ENCODE measurements at places on chromosomes 12 and 14.

DNA sequence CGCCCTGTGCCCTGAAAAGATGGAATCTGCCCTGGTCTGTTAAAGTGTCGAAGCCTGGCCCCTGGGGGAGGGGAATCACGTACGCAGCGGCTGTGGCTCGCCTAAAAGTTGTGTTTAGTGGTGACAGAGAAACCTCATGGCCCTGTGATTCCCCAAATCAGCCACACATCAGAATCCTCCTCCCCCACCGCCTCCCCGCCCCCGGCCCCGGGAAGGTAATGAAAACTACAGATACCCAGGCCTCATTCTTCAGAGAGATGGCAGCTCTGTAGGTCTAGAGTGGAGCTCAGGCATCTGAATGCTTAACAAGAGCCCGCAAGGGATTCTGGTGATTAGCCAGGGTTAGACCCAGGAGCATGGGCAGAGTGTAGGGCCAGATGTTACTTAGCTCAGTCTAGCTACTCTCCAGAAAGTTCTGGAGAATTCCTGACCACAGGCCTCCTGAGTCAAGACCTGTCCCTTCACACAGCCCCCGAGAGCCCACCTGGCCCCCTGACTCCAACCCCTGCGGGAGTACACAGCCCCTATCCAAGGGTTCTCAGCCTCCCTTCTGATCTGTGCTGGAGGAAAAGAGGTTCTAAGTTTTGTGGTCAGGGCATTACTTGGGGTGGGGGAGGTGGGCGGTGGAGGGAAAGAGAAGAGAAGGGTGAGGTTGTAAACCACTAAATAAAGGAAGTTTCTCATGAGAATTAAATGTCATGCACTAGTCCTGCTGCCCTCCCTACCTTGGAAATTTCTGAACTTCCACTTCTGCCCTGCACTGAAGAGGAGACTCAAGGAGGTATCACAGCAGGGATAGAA is 114.8 kb downstream of the PLXNC1 start:
- DNase-seq = no peak

- no peak for DNase-seq
Measured at GRCh38 chr14:106044949-106045596, 518.7 kb downstream of the TMEM121 start.

GRCh38 chr12:130849561-130850417 is 10.7 kb upstream of the STX2 start:
- DNase-seq = no peak

DNA sequence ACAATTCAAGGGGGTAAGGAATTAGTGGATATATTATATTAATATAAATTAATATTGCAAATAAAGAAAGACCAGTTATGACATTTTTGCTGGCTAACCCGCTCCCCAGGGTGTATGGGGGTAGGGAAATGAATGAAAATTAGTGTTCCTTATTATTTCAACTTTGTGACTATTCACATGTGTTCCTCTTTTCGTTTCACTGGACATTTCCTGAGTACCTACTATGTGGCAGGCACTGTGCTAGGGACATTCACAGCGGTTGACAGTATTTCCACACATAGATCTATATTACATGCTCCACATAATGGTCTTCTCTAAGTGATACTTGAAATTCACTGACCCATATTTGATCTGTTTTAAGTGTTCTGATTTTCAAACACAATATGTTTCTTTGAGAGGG is 129.8 kb upstream of the USP15 start:
- DNase-seq = no peak

- no peak for DNase-seq
Measured at GRCh38 chr12:33480366-33480765, 40.7 kb upstream of the SYT10 start.

- DNase-seq = no peak
Measured at GRCh38 chr12:109458086-109458485, 19.0 kb downstream of the KCTD10 start.

GRCh38 chr14:68874746-68875155 is 81.9 kb upstream of the ZFP36L1 start:
- DNase-seq = no peak

GRCh38 chr12:124792961-124793441 is 70.7 kb downstream of the SCARB1 start:
- DNase-seq = no peak

DNA sequence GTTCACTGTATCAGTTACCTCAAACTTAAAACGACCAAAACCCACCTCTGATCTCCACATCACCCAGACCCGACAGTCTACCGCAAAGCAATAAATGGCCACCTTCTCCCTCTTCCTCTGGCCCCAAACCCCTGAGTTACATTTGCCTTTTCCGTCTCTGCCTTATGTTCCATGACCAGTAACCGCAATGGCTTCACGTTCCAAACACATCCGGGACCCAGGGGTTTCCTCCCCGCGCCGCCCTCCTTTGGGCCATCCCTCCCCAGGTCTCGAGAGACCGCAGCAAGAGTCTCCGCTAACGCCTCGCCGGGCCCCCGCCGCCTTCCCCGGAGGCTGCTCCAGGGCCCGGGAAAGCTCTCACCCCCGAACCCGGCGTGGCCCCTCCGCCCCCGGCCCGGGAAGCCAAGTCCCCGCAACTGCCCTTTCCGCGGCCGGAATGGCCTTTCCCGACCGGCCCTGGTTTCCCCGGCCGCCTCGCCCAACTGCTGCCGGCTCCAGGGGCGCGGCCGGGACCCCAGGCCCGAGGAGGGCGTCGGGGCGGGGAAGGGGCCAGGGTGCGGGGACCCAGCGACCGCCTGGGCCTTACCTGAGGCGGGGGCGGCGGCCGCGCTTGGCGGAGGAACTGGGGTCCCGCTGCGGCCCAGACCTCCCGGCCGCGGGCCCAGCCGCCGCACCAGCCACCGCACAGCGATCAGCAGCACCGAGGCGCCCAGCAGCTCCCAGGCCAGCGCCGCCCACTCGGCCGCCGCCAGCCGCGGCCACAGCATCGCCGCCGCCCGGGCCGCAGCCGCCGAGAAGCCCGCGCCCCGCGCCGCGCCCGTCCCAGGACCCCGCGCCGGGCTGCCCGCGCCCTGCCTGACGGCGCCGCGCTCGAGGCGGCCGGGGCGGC is at the start of gene ANKLE2:
Gene ANKLE2 (minus strand): TSS at position 801 of the 889 bp plus-strand sequence. CDS start 34 bp downstream, at position 767.
- DNase-seq = no peak

DNA sequence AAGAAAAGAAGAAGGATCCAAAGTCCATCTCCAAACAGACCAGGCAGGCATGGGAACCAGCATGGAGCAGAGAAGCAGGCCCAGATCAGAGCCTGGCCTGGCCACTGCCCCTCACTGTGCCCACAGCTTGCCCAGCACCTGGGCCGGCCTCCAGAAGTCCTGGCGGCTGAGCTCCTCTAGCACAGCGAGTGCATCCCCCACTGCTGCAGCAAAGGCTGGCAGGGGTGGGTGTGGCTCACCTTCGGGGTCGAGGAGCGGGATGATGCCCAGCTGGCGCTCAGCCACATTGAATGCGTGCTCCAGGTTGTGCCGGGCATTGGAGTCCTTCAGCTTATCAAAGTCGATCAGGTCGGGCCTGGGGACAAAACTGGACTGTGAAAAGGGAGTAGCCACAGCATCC is 78.7 kb downstream of the SPTB start:
- DNase-seq = no peak

DNA sequence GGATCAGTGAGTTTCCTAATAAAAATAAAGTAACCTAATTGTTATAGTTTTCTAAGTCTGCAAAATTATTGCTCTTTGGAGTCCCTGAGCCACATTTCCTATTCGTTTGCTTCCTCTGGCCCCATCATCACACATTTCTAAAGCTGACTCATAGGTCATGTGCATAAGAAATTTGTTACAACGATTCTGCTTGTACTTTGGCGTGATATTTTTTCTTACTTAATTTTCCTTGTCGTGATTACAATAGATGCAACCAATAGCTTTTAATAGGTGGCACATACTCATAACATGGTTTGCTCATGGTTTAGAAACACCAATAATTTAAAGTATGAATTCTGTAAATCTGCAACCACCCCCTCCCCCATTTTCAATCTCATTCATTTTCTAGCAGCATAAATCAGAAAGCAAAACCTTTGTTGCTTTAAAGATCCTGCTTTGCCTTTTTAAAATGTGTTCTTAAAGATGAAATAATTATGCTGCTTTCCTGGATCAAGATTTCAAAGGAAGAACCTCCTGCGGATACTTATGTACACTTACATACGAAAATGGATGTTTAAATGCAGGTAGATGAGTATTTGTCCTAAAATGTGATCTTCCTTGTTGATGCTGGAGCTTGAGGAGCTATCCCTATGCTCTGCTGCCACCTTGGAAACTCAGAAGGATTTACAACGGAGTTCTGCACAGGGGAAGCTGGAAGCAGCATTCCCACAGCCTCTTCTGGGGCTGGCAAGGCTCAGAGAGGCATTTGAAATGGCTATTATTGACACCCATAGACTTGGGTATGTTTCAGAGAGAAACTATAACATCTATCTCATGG is 1.7 kb upstream of the FLRT2 start:
- no peak for DNase-seq

GRCh38 chr12:49567302-49567610 is 686 bp downstream of the MCRS1 start:
- DNase-seq = no peak

GRCh38 chr12:20577054-20577453 is 118.1 kb upstream of the SLCO1C1 start:
- no peak for DNase-seq

- no peak for DNase-seq
Measured at GRCh38 chr12:111084158-111084557, 163.8 kb upstream of the MYL2 start.

- DNase-seq = no peak
Measured at GRCh38 chr12:60101715-60102114, 505.9 kb downstream of the SLC16A7 start.

- no peak for DNase-seq
Measured at GRCh38 chr12:96150442-96150841, 43.7 kb upstream of the ELK3 start.

- no peak for DNase-seq
Measured at GRCh38 chr12:132543298-132544079, 53.5 kb downstream of the FBRSL1 start.

GRCh38 chr12:52907092-52907810 is 2.4 kb upstream of the KRT8 start:
- DNase-seq = no peak

DNA sequence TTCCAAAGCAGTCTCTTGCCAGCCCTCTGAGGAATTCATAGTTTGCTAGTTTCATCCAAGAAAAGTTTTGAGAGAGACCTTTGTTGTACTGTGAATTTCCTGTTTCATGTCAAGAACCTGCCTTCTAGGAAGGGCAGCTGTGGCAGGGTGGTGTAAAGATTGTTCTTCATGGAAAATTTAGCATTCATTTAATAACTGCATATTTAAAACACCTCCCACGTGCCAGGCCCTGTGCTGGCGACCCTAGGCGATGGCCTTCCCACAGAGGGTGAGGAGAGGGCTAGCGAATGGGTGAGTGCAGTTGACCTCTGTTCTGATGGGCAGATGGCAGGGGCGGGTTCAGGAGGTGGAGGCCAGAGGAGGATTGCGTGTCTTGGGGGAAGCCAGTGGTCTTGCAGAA is 43.2 kb downstream of the MLXIP start:
- no peak for DNase-seq

DNA sequence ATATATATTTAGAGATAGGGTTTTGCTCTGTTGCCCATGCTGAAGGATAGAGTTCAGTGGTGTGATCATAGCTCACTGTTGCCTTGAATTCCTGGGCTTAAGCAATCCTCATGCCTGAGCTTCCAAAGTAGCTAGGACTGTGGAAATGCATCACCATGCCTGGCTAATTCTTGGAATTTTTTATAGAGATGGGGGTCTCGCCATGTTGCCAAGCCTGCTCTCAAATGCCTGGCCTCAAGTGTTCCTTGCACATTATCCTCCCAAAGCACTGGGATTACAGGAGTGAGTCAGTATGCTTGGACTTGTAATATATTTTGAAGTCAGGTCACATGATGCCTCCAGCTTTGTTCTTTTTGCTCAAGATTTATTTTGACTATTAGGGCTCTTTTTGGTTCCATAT is 178.0 kb downstream of the RPAP3 start:
- DNase-seq = no peak

- DNase-seq = no peak
Measured at GRCh38 chr14:99522457-99522891, 41.3 kb downstream of the CCNK start.

- no peak for DNase-seq
Measured at GRCh38 chr14:61174987-61175386, 106.2 kb downstream of the TMEM30B start.

GRCh38 chr12:131314524-131315090 is 360.9 kb downstream of the ADGRD1 start:
- no peak for DNase-seq

- DNase-seq = no peak
Measured at GRCh38 chr14:78486081-78486480, 315.9 kb downstream of the NRXN3 start.

DNA sequence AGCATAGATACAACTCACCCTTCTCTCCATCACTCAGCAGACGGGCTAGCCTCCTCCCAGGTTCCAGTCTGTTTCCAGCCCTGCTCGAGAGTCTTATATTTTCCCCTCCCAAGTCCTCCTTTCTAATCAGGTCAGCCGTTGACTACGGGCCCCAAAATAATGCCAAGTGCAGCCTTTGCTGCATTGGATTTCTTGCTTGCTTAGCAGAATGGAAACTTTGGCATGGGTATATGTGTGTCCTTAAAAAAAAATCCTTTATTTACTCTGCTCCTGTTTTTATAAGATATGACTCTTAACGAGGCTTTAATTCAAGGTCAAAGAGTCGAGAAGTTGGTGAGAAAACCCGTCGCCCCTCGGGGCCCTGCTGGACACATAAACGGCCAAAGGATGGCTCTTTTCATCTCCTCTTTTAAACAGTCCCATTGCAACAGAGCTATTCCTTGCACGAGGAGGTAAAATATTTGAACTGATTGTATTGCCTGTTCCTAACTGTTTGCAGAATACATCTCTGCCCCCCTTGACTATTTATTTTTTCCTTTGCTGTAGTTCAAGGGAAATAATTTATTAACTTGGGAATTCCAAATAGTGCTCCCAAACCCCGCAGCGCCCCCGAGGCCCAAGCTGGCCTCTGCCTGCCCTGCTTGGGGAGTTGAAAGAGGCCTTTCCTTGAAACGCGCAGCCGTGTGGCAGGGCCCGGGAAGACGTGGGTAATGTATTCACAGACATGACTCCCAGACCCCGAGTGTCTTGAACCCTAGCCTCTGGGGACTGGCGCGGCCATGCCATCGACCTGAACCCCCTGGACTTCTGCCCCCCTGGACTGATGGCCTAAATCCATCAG is 156.5 kb upstream of the MYL2 start:
- DNase-seq = no peak

- DNase-seq = no peak
Measured at GRCh38 chr12:107091989-107092641, 1.2 kb downstream of the CRY1 start.

DNA sequence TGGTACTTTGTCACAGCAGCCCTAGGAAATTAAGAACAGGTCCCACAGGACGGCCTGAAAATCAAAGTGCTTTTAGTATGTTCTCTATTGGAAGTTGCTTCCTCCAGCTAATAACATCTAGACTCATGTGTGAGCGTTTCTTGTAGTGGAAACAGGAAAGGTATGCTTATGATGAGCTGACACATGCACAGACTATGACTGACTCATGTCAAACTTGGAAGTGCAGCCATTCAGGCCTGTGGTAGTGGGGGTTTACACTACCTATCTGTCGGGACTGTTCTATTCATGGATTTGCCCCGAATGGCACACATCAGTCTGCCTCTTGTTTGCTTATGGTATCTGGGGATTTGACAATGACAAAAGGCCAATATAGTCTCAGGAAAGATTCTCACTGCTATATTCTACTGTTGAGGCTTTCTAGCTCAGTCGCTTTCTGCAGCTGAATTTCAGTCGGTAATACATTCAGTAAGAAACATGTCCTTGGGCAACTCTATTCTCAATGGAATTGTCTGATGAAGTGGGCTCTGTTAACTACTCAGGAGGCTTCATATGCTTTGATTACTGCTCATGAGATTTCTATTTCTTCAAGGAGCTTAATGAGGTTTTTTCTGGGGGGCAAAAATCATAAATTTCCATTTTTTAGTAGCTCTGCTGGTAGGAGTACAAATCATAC is 270.3 kb upstream of the DAAM1 start:
- DNase-seq = no peak

GRCh38 chr12:105321125-105321524 is 9.4 kb upstream of the C12orf75 start:
- no peak for DNase-seq

Measured in GM18507 (cell line).